Sigmoid colon (tissue), 7 donors: ENCODE measurements at places on chromosomes 2 and 18. TPM values are rescaled to one million over a fixed set of nuclear protein-coding genes. Genes with fewer than 3 reads are reported as not detected.

Gene TNS1
- total RNA-seq = 1,607 TPM

Gene PTPN4
- 42.9 TPM for total RNA-seq

DNA sequence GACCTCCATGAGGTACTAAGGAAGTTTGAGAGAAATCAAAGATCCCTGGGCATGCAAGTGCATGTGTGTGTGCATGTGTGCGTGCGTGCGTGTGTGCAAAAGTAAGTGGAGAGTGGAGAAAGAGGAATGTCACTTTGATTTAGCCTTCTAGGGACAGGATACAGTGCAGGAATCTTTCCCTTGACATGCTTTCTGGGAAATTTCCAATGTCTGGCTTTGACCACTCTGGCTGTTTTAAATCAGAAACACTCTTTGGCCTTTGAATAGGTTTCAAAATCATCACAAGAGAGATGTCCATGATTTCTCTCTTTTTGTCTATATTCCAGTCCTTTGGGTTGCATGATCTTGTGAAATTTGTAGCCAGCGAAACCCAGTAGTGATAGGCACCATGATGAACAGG, 162.0 kb downstream of the ALK start:
- no peak for DNase-seq
- H3K36me3 ChIP-seq = no peaks in the 10 kb centered on the region
- no peaks in the 10 kb centered on the region for H3K27me3 ChIP-seq
- no peak overlapping the region for H3K4me3 ChIP-seq
- no peaks in the 10 kb centered on the region for H3K4me1 ChIP-seq

GRCh38 chr2:191009541-191010374, 4.2 kb downstream of the STAT1 start:
- peaks cover 32% of the 10 kb centered on the region for H3K4me1 ChIP-seq
- H3K4me3 ChIP-seq = no peak overlapping the region
- DNase-seq = no peak
- no peak overlapping the region for H3K27ac ChIP-seq
- peaks cover 12% of the 10 kb centered on the region for H3K36me3 ChIP-seq

- H3K4me3 ChIP-seq = no peak overlapping the region
- H3K27me3 ChIP-seq = no peaks in the 10 kb centered on the region
- H3K36me3 ChIP-seq = no peaks in the 10 kb centered on the region
- no peak for DNase-seq
Observed at GRCh38 chr2:181468811-181469210, 11.6 kb downstream of the ITGA4 start.

- H3K4me1 ChIP-seq = no peaks in the 10 kb centered on the region
- DNase-seq = no peak
- no peak overlapping the region for H3K27ac ChIP-seq
- no peak overlapping the region for H3K4me3 ChIP-seq
Observed at GRCh38 chr2:234771980-234772732, 179.7 kb upstream of the SH3BP4 start.
